Right lobe of liver (tissue), 6 donors: ENCODE measurements at places on chromosomes 4 and X. TPM values are rescaled to one million over a fixed set of nuclear protein-coding genes. Genes with fewer than 3 reads are reported as not detected.

The ZFP92 gene
- total RNA-seq: 0.34 TPM

The MID1 gene
- total RNA-seq: 5.3 TPM

The DKK2 gene
- 0.06 TPM for total RNA-seq

The ERAS gene
- not detected for total RNA-seq

The UBL4A gene
- total RNA-seq: 16.8 TPM

The EVC2 gene
- total RNA-seq: 0.57 TPM

The LRCH2 gene
- total RNA-seq: 0.23 TPM

The ATP1B4 gene
- total RNA-seq: not detected

The WAS gene
- 6.2 TPM for total RNA-seq

The BGN gene
- 75.3 TPM for total RNA-seq

The KDR gene
- 10.8 TPM for total RNA-seq

The TLR10 gene
- total RNA-seq: 0.44 TPM

The CLTRN gene
- total RNA-seq: 10.9 TPM

The PCDH18 gene
- total RNA-seq: 1.7 TPM

The MAGEA1 gene
- total RNA-seq: not detected

The POU4F2 gene
- total RNA-seq: not detected

The CFAP99 gene
- 0.29 TPM for total RNA-seq

The PAK3 gene
- total RNA-seq: not detected

The SPATA4 gene
- not detected for total RNA-seq

The PAGE4 gene
- 0.98 TPM for total RNA-seq

The STATH gene
- total RNA-seq: not detected

The AREG gene
- total RNA-seq: 0.24 TPM
